ENCODE measurements at places on chromosomes 2 and 18.

- DNase-seq = no peak
Observed at GRCh38 chr2:54523324-54523959, 67.3 kb downstream of the SPTBN1 start.

GRCh38 chr2:241564596-241565410 is 6.3 kb downstream of the BOK start:
- DNase-seq = no peak

- DNase-seq = no peak
Observed at GRCh38 chr2:126839796-126840195, 58.9 kb upstream of the TEX51 start.

GRCh38 chr2:237674731-237675276 is 47.4 kb downstream of the LRRFIP1 start:
- DNase-seq = peak; percentile 29

DNA sequence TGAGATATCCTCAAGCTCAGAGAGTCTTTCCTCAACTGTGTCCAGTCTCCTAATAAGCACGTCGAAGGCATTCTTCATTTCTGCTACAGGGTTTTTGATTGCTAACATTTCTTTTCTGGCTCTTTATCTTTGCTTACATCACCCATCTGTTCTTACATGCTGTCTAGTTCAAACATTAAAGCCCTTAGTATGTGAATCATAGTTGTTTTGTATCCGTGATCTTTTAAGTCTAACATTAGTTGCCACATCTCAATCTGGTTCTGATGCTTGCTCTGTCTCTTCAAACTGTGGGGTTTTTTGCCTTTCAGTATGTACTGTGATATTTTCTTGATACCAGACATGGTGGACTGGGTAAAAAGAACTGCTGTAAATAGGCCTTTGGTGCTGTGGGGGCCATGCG is 235.2 kb downstream of the SH3RF3 start:
- no peak for DNase-seq

- no peak for DNase-seq
Observed at GRCh38 chr2:234793212-234793785, 158.5 kb upstream of the SH3BP4 start.

- no peak for DNase-seq
Observed at GRCh38 chr2:172970660-172971059, 105.0 kb upstream of the MAP3K20 start.

- DNase-seq = no peak
Observed at GRCh38 chr18:49621301-49621700, 59.4 kb downstream of the LIPG start.

- no peak for DNase-seq
Observed at GRCh38 chr18:25927830-25928229, 162.6 kb downstream of the SS18 start.

GRCh38 chr2:86352137-86352726 is 14.8 kb upstream of the REEP1 start:
- no peak for DNase-seq

GRCh38 chr2:53508667-53509066 is 258.9 kb upstream of the CHAC2 start:
- DNase-seq = no peak

DNA sequence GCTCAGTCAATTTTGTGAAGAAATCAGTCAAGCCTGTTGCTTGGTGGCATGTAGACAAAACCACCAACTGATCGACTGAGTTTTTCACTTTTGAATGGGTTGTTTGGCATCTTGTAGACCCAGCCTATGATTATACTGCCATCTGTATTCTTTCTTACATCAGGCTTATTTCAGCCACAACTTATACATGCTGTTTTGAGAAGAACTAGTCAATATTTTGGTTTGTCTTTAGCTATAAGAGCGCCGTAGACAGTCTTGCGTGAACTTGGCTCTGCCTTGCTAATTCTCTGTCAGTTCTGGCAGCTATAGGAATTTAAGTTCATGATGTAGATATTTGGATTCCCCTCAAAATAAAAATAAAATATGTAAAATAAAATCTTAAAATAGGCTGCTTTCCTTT is 742.0 kb upstream of the FANCL start:
- no peak for DNase-seq

DNA sequence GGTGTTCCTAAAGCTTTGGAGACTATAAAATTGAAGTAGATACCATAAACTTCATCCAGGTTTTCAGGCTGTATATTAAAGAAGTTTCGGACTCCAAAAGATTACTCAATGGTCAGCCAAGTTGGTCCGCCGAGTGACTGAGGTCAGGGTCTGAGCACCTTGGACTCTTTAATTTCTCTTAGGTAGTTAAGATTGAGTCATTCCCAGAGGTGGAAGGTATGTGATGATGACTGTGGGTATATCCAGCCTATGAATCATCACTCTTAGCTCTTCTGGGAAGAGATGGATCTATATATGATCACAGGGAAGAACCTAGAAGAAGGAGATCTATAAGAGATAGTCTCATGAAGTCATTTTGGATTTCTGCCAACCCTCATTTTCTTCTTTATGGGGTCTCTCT is 3.3 kb downstream of the ITGA6 start:
- DNase-seq = no peak

DNA sequence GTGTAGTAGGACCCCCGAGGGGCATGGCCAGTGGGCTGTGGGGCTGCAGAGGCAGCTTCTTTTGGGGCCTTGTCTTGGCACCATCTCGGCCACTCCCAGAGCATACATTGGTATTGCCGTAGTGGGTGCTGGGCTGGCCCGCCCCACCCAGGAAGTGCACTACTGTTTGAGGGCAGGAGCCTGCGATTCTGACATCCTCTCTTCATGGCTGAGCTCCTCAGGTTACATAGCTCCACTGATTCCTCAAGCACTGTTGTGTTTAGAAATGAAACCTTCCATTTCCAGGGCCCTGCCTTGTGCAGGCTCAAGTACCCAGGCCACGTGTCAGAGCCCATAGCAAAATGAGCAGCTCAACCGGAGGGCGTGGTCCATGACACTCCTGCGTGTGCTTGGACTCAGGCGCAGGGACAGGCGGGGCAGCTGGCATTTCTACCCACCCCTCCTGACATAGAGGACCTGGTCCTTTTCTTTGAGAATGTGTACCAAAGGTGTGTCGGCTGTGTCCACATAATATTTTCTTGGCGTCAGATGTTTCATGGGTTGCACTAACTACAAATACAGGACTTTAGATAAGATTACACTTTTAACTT is 67.9 kb downstream of the DGKD start:
- DNase-seq = no peak

GRCh38 chr18:25650201-25650941 is 298.4 kb upstream of the ZNF521 start:
- no peak for DNase-seq

GRCh38 chr2:164696634-164697033 is 75.4 kb upstream of the GRB14 start:
- no peak for DNase-seq

GRCh38 chr2:28390746-28391563 is 1.7 kb upstream of the FOSL2 start:
- peak; percentile 53 for DNase-seq

GRCh38 chr2:104781151-104781550 is 72.8 kb upstream of the POU3F3 start:
- no peak for DNase-seq

GRCh38 chr2:200528228-200528627 is 2.2 kb downstream of the SGO2 start:
- no peak for DNase-seq

- DNase-seq = no peak
Observed at GRCh38 chr2:171579481-171579880, 57.2 kb downstream of the CYBRD1 start.

- no peak for DNase-seq
Observed at GRCh38 chr2:189328848-189329245, 112.4 kb upstream of the WDR75 start.

DNA sequence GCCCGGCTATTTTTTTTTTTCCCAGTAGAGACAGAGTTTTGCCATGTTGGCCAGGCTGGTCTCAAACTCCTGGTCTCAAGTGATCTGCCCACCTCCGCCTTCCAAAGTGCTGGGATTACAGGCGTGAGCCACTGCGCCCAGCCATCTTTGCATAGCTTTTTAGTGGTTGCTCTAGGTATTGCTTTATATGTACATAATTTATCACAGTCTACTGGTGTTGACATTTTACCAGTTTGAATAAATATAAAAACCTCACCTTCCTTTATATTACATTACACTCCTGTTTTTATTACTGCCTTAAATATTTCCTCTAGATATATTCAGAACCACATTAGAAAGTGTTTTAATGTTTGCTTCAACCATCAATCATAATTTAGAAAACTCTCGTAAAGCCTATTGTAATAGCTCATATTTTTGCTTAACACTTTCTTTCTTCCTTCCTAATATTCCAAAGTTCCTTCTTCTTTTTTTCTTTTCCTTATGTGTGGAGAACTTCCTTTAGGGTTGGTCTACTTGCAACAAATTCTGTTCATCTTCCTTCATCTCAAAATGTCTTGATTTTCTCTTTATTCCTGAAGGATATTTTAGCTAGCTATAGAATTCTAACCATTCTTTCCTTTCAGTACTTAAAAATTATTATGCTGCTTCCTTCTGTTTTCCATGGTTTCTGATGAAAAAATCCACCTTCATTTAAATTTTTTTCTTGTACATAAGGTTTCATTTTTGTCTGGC is 82.2 kb upstream of the DAPL1 start:
- DNase-seq = no peak

DNA sequence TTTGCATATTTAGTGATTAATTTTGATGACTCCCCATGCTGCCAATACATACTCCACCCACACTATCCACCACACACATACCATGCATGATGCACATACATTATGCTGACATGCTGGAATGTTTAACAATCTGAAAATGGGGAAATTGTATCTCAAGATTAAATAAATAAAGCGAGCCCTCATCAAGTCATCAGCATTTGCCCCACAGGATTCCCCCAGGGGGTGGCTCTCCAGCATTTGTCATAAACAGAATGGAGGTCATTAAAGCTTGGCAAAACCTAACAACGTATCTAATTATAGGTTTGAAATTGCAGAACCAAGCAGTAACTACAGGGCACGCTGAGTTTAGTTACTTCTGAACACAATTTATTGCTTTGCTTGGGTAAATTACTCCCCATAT is 141.2 kb upstream of the TACR1 start:
- peak; percentile 87 for DNase-seq

- DNase-seq = no peak
Observed at GRCh38 chr2:111659361-111660333, 224.3 kb downstream of the ANAPC1 start.

DNA sequence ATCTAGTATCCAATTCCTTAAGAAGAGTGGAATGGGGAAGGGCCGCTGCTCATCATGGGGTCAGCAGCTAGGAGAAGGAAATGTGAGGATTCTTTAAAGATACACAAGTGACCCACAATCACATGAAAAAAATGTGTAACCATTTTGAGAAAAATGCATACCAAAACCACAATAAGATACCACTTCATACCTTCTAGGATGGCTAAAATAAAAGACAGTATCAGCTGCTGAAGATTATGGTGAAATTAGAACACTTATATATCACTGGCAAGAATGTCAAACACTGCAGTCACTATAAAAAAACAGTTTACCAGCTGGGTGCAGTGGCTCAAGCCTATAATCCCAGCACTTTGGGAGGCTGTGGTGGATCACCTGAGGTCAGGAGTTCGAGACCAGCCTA is 67.9 kb downstream of the C2orf74 start:
- no peak for DNase-seq

DNA sequence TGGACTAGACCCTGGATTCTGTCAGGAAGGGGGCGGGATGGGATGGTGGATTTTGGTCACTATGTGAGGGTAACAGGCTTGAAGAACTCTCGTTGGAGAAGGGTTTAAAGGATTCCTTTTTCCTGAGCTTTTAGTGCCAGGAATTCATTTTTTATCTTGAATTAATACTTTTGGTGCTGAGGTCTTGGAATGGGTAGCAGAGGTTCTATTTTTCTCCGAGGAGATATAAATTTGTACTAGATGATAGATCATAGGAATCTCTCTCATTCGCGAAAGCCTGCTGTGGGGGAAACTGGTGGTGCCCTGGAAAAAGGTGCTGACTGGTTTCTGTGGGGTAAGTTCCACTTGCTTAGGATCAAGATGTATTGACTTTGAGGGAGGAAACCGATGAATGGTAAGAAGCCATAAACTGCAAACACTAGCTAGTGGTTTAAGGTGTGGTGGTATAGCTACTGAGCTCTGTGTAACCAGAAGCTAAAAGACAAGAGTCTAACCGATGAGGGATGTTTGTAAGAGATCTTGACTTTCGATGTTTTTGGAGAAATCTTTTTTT is 706 bp downstream of the AGPS start:
- DNase-seq = no peak

GRCh38 chr18:4004183-4004829 is 450.8 kb downstream of the DLGAP1 start:
- DNase-seq = no peak

DNA sequence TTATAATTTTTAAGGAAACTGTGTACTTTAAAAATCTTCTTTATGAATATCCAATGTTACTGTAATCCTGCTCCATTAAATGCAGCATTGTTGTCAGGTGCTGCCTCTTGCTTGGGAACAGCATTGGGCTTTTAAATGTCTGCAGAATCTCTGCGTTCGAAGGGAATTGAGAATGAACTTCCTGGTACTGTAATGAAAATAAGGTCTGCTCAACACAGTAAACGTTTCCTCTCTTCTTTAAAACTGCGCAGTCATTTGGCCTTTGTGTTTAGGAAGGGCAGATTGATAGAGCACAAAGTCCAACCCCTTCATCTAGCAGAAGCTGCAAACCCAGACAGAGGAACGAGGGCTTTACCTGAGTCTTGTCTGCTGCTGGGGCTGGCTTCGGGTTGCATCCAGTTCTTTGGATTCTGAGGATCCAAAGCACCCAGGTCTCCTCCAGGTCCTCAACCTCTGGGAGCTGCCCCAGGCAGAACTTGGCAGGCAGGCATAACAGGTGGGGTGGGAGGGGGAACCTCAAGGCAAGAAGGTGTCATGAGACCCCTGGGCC is 104.5 kb downstream of the UGGT1 start:
- DNase-seq = no peak

GRCh38 chr2:217204358-217204757 is 344.5 kb upstream of the TNP1 start:
- DNase-seq = no peak

GRCh38 chr2:126494593-126494992 is 161.4 kb upstream of the GYPC start:
- DNase-seq = no peak

DNA sequence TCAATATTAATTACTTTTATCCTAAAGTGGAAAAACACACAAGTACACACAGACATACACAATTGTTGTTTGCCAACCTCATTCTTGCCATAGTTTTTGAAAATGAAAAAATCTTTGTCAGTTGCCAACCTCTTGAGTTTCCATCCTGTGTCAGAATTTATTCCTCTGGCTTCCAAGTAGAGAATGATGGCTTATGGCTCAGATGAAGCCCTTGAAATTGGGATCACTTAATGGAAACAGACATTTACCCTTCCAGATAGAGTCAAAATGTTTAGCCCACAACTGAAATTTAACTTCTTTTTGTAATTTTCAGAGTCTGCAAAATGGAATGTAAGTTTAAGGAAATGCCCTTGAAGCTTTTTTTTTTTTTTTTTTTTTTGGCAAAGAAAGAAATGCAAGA is 321.6 kb upstream of the TNP1 start:
- DNase-seq = no peak

- no peak for DNase-seq
Observed at GRCh38 chr2:118914721-118915453, 27.1 kb upstream of the MARCO start.

GRCh38 chr2:29480426-29480825 is 365.2 kb downstream of the CLIP4 start:
- DNase-seq = no peak

- DNase-seq = no peak
Observed at GRCh38 chr2:11566383-11566782, 32.5 kb downstream of the GREB1 start.

GRCh38 chr2:234689911-234690379 is 193.1 kb upstream of the ARL4C start:
- no peak for DNase-seq
